Stimulated activated CD4-positive, alpha-beta T cell treated with anti-CD3 and anti-CD28 coated beads, TNF-alpha, amount 100 ng/mL, for 1 hour (primary cell): ENCODE measurements at places on chromosomes 1 and 21.

- DNase-seq = no peak
These were observed 101.5 kb downstream of the DDX20 start for GRCh38 chr1:111857194-111857651.

- DNase-seq = no peak
These were observed 2.8 kb upstream of the SPSB1 start for GRCh38 chr1:9289711-9290485.

- no peak for DNase-seq
These were observed 32.0 kb downstream of the EGLN1 start for GRCh38 chr1:231390071-231390470.

DNA sequence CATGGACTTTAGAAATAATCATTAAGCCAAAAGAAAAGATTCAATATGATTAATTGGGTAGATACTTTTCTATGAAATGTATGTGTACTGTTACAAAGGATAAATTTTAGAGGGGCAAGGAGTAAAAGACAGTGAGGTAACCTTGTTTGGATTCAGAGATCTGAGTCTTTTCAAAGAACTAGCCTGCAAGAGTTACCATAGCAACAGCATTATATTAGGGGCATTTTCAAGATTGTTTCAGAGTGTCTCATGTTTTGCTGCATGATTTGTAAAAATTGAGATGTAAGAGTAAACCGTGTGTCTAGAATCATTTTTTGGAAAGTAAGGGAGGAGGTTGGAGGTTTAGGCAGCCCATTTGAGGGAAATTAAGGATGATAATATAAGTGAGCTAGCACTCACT, 70.6 kb upstream of the KIAA1614 start:
- no peak for DNase-seq

DNA sequence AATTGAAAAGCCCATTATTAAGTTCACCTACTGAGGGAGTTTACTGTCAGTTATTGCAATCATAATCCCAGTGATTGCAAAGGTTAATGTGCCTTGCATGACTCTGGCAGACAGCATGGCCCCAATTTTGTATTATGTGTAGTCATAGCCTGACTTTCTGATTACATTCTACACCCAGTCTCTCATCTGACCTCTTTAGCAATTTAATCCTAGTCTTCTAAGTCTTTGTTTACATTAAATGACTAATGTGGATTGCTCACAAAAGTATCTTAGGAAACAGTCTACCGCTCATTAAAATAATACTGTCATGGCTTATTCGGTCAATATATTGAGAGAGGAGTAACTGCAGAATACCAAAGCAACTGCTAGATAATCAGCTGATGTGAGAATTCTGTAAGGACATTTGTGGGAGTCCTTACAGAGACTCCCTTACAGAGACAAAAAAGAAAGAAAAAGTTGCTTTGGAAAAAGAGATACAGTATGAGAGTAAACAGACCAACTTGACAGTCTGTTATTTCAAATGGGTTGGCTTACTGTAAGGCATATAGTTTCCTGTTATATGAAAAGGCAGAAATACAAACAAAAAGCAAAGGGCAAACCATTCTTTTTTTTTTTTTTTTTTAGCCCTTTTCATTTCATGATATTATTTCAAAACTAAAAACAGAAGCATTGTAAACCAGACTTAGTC, 42.8 kb downstream of the SMG7 start:
- DNase-seq = no peak

- no peak for DNase-seq
These were observed 957 bp downstream of the CAPN9 start for GRCh38 chr1:230747890-230748800.

DNA sequence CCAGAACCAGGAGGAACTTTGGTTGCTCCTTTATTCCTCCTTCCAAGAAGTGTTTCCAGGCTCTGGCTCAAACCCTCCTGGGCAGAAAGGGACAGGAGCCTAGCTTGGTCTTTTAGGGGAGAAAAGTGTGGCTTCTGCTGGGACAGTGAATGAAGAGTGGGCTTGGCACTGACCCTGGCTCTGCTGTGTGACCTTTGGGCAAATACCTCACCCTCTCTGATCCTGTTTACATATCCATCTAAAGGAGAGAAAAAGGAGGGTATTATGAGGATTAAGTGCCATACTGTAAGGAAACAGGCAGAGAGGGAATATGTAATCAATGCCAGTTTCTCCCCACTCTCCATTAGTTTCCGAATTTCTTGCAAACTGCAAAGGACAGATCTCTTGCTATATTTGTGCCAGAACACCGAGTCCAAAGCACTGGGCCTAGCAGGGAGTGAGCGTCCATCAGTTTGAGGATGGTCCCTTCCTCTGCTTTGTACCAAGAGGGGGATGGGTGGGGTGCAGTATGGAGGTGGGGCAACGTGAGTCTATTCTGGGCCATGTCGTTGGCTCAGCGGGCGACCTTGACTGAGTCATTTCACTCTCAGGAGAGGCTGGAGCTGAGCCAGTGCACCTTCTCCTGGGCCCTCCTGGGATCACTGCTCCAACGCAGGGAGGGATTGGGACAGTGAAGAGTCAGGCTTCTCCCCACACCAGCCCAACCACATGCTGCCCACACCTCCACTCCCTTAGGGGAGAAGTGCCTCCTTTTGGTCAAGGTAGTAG, 38.4 kb downstream of the IGSF21 start:
- DNase-seq = no peak

GRCh38 chr1:236514703-236515442, 8.9 kb upstream of the LGALS8 start:
- no peak for DNase-seq

DNA sequence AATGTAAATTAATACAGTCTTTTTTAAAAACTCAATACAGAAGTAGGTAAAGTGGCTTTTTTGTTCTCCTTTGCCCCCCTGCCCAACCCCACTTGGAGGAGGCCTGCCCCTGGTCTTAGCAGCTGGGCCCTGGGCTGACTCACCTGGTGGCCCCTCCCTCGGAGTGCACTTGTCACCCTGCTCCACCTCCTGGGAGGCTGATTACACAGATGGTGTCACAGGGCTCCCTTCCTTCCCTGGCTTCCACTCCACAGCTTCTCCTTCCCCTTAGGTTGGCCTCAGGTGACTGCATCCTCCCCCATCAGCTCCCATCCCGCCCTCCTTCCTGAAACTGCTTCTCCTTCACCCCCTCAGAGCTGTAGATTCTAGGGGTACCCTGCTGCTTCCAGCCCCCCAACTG, 11.7 kb upstream of the CAPN9 start:
- DNase-seq = no peak

DNA sequence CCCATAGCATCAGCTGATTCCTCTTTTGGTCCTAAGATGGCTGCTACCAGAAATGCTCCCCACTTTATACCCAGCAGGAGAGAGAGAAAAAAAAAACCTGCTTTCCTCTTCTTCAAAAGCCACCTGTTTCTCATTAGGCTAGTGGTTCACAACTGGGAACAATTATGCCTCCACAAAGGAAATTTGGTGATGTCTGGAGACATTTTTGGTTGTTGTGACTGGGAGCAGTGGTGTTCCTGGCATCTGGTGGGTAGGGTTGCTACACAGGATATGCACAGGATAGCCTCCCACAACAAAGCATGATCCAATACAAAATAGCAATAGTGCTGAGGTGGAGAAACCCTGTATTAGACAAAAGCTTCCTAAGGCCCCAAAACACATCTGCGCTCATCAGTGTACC, 38.5 kb upstream of the SGIP1 start:
- DNase-seq = no peak

DNA sequence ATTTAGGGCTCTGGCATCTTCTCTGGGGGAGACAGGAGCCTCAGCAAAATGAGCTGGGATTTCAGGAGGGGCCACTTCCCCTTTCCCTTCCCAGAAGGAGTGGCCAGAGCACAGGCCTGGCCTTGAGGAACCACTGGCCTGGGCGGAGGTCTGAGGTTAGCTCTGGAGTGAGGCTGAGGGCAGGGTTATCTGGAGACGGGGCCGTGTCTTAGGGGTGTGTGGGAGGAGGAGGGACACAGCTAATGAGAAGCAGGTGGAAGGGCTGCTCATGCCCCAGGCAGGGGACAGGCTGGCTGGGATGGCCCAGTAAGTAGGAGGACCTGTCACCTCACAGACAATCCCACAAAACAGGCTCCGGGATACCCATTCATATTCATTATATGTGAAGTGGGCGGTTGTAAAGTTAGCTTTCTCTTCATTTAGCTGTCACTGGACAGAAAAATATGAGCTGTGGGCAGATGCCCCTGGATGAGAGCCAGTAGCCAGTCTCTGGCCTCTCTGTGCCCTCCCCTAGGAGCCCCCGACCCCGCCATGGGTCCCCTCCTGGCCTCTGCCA, 12.4 kb downstream of the ALX3 start:
- DNase-seq = no peak

- DNase-seq = no peak
These were observed 37.3 kb downstream of the PTAFR start for GRCh38 chr1:28139025-28139712.

DNA sequence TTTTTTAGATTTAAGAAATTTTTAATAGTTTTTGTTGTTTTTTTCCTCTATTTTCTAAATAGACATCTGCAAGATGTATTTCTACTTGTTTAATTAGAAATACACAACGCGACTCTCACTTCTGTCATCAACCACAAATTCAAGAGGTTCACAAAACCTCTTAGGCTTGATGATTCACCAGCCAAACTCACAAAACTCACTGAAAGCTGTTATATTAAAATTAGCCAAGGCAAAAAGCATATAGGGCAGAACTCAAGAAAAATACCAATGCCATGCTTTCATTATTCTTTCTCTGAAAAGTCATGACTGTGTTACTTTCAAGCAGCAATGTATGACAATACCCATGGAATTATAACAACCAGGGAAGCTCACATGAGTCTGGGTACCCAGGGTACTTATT, 487.0 kb upstream of the RGS18 start:
- no peak for DNase-seq

DNA sequence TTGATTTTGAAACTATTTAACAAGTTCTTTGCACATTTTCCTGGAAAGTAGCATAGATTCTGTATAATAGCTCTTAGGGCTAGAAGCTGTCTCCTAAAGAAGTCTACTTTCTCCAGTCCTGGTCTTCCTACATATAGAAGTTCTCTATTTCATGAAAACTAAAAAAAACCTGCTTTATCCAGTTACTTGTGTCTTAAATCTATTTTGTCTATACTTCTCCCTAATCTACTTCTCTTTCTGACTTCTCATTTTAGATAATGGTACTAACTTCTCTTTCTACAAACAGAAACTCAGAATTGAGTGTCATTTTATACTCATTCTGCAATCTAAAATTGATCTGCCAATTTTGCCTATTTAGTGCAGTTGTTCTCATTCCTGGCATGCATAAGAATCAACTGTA, 28.7 kb downstream of the PDE4B start:
- DNase-seq = no peak

- DNase-seq = no peak
These were observed 41.0 kb downstream of the DEGS1 start for GRCh38 chr1:224223819-224224714.

GRCh38 chr1:75554181-75554580, 56.7 kb downstream of the SLC44A5 start:
- no peak for DNase-seq

GRCh38 chr1:8754993-8755392, 62.4 kb downstream of the RERE start:
- no peak for DNase-seq

DNA sequence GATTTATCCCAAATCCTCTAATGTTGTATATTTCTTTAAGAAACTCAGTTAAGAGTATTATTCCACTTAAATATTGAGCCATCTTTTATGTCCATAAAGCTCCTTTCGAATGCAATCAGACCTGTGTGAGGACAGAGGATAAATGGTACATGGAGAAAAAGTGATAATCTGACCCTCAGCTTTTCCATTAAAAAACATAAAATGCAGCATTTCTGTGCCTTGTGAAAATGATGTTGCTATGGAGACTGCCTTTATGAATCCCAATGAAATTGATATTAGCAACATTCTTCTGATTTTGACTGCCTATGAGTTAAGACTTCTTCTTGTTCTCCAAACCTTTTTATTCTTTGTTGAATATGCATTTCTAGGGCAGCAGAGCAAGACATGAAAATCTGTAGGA, 44.1 kb upstream of the CYYR1 start:
- no peak for DNase-seq

DNA sequence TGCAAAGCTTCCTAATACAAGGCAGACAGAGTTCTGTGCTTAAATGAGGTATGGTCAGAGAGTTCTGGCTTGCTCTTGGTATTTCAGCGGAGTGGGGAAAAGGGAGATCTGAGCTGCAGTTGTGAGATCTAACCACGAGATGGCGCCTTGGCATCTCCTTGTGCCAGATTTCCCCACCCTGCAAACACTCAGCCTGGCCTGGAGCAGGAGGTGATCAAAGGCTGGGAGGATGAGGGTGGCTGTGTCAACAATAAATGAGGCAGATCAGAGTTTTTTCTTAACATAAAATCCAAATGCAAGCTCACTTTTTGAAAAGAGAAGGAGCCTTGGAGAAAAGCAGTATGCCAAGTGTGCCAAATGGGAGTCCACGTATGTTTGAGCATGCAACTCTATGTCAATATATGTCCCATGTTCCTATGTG, 4.1 kb upstream of the TFAP2E start:
- DNase-seq = no peak

GRCh38 chr1:31064111-31064717, 1.3 kb downstream of the PUM1 start:
- no peak for DNase-seq

GRCh38 chr1:157700732-157701131, at the start of gene FCRL3:
TSS of gene FCRL3 (minus strand) at chr1:157700769. CDS start at chr1:157700489, 280 bp downstream.
- no peak for DNase-seq

- no peak for DNase-seq
These were observed 2.3 kb upstream of the GRIK3 start for GRCh38 chr1:37036667-37037053.

DNA sequence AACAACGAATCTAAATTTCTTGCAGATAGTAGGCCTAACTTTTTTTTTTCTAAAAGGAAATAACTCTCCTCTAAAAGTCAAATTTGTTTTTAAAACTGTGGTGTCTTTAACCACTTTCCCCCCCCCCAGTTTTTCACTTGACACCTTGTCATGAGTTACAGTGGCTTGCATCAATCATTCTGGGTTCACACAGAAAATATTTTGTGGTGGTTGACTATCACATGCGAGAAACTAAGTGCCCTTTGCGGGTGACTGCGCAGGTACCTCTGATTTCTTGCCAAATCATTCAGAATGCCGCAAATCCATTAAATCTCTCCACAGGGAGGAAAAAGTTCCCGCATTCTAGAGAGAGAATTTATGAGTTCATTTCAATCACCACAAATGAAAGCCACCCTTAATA, 23.8 kb upstream of the SAMSN1 start:
- no peak for DNase-seq

- DNase-seq = no peak
These were observed 24.5 kb upstream of the SLC26A9 start for GRCh38 chr1:205967554-205968335.

DNA sequence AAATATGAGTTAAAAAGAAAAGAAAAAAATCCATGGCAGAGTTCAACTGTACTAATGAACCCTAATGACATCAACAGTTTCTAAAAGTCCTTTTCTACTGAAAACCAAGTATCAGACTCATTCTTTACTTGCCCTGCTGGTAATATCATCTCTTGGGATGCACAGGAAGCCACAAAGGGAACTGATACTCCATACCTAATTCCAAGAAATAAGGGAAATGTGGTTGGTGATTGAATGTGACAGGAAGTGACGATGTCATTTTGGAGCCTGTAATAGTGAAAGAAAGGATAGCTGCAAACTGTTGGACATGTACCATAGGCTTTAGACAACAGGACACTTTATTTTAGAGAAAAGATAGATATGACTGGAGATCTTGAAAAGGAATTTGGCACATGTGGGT, 98.7 kb upstream of the VAV3 start:
- DNase-seq = no peak

GRCh38 chr21:42674351-42674940, 21.0 kb downstream of the PDE9A start:
- no peak for DNase-seq
